ENCODE measurements at places on chromosomes 11 and 22.

DNA sequence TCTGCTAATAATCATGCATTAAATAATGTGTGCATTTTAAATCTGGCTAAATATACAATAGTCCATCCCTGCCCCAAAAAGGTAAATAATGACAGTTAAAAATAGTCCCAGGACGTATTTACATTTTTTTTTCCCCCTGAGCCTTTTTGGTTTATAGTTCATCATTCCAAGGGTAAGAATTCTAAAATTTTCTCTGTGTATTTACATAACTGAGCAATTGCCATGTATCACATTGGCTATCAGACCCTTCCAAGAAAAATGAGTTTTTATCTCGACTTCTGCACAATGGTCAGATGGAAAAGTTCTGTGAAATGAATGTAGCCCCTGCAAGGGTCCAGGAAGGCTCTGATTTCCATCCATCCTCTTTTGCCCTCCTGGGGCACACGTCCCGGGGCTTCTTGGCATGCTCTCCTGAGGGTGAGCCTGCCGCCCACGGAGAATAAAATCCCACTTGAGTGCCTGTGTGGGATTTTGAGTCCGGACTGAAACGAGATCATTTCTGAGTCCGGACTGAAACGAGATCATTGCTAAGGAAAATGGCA, 94.1 kb upstream of the ANO1 start:
- no peak for DNase-seq

DNA sequence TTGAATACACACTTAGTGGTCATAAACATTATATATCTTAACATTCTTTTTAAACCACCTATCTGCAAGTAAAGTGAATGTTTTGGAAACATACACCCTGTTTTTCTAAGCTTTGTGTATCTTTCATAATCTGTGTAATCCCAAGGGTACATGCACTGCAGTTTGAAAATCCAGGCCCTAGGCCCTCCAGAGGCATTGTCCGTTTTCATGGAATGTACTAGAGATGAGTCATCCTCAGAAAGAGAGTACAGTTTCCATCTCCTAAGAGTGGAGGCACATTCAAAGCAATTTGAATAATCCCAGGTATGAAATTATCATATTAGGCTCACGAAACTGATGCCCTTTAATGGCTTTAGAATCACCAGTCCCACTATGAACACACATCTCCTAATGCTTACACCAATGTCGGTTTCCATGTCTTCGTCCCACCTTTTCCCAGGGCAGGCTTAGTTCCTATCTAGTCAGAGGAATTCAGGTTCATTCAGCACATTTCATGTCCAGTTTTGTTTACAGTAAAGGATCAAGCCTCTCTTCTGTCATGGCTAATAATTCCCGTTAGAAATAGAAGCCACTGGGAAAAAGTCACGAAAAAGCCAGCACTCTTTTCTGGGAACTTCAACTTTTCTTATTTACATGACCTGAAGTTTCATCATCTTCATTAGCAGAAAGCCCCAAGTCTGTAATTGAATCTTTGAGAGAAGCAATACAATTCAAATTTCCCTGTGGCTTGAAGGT, 39.5 kb upstream of the CD44 start:
- no peak for DNase-seq

DNA sequence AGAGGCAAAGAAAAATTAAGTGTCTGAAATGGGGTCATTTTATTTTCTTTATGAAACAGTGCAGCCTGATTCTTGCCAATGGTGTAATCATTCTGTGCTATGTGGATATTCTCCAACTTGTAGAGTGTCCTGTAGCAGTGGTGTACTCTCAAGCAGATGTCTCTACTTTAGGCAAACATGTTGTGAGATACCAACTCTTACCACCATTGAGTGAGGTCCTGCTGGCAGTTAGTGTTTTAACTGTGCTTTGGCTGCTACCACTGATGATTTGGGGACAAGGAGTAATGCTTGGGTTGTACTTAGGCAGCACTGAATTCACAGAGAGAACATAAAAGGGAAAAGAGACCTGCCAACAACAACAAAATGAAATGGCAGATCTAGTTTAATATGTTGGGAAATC, 122.5 kb downstream of the APIP start:
- DNase-seq: no peak

DNA sequence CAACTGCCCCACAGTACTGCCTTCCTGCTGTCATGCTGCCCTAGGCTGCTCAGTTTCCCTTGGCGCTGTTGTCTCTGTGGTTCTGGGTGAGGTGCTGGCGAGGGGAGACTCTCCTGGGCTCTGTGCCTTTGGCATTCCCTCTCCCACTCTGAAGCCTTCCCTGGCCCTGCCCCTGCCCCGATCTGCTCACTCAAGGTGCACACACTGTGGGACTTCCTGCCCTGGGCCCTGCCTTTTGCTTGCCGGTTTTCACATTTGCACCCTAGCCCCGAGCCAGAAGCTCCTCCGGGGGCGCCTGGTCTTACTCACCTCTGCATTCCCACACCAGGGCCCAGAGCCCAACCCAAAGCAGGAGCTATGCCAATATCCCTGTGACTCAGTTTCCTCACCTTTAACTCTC, 12.0 kb downstream of the B3GAT1 start:
- DNase-seq: no peak

GRCh38 chr11:96314326-96315020, 28.5 kb downstream of the MAML2 start:
- no peak for DNase-seq

DNA sequence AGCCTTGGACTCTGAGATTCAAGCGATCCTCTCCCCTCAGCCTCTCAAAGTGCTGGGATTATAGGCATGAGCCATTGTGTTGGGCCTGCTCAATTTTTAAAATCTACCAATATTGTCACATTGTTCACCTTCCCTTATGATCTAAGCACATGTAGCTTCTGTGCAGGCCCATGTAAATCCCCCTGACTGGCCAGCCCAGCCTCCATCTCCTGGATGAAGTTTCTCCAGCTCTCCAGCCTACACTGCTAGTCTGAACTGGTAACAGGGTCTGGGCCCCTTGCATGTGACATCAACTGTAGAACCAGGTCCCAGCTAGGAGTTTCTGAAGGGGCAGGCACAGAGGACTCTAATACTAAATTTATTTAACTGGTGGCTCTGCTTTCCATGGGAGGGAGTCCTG, 32.8 kb upstream of the YPEL1 start:
- no peak for DNase-seq

DNA sequence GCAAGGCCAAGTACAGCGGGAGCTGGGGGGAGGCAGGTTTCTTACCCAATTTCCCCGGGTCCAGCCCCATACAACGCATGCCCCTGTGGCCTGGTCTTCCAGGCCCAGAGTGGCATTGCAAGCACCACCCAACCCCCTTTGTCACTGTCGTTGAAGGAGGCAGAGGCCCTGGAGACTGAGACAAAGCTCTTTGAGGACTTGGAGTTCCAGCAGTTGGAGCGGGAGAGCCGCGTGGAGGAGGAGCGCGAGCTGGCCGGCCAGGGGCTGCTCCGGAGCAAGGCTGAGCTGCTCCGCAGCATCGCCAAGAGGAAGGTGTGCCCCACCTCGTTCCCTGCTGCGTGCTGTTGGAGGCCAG, 27.8 kb downstream of the PHLDB1 start:
- DNase-seq: no peak

GRCh38 chr11:34593085-34593484, 27.8 kb upstream of the EHF start:
- DNase-seq: no peak

- DNase-seq: no peak
These were observed 37.1 kb upstream of the BSX start for GRCh38 chr11:123018702-123019101.

- DNase-seq: no peak
These were observed 12.2 kb downstream of the NEAT1 start for GRCh38 chr11:65434667-65435410.

- no peak for DNase-seq
These were observed 3.7 kb downstream of the OR8B2 start for GRCh38 chr11:124380585-124380984.

GRCh38 chr22:44621401-44622146, 80.4 kb upstream of the PRR5 start:
- no peak for DNase-seq

DNA sequence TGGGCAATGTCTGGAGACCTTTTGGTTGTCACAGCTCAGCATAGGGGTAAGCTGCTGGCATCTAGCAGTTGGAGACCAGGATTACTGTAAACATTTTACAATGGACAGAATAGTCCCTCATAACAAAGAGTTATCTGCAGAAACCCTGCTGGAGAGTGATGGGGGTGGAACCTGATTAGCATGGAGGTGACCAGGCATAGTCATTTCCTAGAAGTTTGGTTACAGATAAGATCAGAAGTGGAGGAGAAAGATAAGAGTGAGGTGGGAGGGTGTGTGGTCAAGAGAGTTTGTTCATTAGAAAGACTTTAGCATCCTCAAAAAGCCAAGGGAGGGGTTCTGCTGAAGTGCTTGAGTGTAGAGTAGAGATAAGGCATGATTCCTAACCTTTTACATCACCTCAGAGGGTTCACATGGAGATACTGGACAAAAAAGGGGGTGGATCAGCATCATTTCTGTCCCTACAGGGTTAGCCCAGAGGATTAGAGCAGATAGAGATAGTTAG, 38.8 kb downstream of the PRDM11 start:
- no peak for DNase-seq

GRCh38 chr11:120170741-120171261, 32.9 kb upstream of the TRIM29 start:
- no peak for DNase-seq

DNA sequence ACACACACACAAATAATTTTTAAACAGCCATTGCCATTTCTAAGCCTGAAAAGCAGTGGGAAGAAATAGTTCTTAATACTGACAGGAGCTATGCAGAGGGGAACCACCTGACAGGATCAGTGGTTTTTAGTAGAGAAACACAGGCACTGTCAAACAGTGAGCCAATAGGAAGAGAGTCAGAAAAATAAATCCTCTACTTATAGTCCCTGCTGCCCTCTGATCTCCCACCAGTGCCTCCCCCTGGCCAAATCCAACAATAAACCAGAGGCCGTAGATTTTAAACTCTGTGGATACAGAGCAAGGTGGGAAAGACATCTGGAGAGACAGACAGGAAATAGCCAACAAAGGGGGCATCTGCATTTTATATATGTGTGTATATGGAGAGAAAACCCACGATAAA, 7.9 kb upstream of the OR56B4 start:
- no peak for DNase-seq

DNA sequence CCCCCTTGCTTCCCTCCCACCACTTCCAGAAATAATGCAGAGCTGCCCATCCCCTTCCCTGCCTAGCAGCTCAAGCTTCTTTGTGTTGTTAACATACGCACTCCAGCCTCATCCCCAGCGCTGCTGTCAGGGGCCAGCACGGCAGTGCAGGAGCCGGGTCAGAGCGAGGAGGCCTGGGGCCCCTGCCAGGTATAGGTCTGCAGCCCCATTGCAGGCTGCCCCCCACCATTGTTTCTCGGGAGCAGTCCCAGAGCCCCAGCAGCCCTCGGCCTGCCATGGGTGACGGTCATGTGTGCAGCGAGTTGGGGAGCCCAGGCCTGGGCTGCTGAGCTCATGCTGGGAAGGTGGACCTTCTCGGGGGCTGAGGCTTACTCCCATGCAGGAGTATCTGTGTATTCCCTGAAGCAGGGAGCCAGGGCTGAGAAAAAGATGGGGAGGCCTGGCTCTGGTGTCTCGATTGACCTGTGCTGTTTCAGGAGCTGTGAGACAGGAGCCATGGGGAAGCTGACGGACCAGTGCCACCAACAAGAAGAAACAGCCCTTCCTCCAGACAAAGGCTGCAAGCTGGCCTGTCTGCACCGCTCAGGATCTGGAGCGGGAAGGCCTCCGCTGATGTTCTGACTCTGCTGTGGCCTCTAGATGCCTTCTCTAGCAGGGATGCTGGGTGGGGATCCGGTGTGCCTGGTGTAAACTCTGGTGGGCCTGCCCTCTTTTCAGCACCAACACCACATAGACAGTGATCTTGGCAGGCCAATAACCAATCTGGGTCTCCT, 220.5 kb upstream of the B3GAT1 start:
- no peak for DNase-seq

DNA sequence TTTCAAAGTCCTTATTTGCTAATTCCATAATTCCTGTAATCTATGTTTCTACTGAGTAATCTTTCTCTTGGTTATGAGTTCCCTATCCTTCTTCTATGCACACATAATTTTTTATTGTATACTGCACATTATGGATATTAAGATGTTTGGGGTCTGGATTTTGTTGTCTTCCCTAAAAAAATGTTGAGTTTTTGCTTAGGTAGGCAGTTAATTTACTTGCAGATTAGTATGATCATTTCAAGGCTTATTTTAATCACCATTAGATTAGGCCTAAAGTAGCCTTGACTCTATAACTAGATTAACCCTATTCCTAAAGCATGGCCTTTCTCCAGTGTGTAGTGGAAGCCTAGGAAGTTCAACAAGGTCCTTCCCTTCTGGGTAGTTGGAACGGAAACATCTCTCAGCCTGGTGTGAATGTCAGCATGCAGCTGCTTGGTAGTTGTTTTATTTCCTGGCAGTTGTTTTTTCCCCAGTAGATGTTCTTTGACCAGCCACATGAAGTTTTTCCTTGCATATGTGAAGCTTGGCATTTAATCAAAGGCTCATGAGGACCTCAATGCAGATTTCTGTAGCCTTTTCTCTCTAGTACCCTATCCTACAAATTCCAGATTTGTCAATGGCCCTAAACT, 419.3 kb upstream of the NARS2 start:
- no peak for DNase-seq

DNA sequence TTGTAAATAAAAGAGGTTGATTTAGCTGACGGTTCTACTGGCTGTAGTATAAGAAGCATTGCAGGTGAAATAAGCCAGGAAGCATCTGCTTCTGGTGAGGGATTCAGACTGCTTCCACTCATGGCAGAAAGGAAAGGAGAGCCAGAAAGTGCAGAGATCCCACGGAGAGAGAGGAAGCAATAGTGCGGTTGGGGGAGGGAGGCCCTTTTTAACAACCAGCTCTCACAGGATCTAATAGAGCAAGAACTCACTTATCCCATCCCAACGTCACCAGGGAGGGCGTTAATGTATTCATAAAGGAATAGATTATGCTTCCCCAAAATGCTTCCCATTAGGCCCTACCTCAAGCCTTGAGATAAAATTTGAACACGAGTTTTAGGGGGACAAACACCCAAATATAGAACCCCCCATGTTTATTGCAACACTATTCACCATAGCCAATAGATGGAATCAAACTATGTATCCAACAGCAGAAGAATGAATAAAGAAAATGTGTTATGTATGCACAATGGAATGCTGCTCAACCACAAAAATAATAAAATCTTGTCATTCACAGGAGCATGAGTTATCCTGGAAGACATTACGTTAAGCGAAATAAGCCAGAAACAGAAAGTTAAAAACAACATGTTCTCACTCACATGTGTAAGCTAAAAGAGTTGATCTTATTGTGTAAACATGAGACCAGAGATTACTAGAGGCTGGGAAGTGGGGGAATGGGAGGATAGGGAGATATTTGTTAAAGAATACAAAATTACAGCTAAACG, 908.3 kb upstream of the ANO3 start:
- no peak for DNase-seq

GRCh38 chr11:2378527-2379210, 1.6 kb downstream of the CD81 start:
- DNase-seq: no peak
